ENCODE measurements at places on chromosomes 13 and 19. TPM values are rescaled to one million over a fixed set of nuclear protein-coding genes. Genes with fewer than 3 reads are reported as not detected.

Gene MCF2L
- 0.41 TPM for total RNA-seq

Gene NKPD1
- total RNA-seq, result 0.13 TPM

Gene ZSCAN4
- total RNA-seq, result not detected

Gene LGALS4
- 1.6 TPM for total RNA-seq

Gene VAV1
- total RNA-seq, result 6.1 TPM

Gene PRSS57
- total RNA-seq, result not detected

Gene CEACAM3
- not detected for total RNA-seq

Gene SERP2
- total RNA-seq, result not detected

Gene ALDH16A1
- total RNA-seq, result 26.1 TPM

Gene ATP4A
- not detected for total RNA-seq

Gene ZNF507
- 11.5 TPM for total RNA-seq

Gene PSG11
- not detected for total RNA-seq

Gene ZNF729
- not detected for total RNA-seq

Gene CBY2
- not detected for total RNA-seq

Gene ZNF486
- total RNA-seq, result not detected

Gene LNX2
- total RNA-seq, result 3.4 TPM

Gene COPE
- 165 TPM for total RNA-seq

Gene HIPK4
- 0.32 TPM for total RNA-seq

Gene OR7C1
- total RNA-seq, result not detected

Gene ZNF20
- total RNA-seq, result 0.11 TPM

Gene ZNF614
- total RNA-seq, result 2.9 TPM

Gene RNF113B
- total RNA-seq, result not detected

Gene FFAR2
- total RNA-seq, result not detected

Gene ZNF284
- total RNA-seq, result 0.50 TPM

Gene ZNF749
- total RNA-seq, result 12.5 TPM

Gene C13orf46
- total RNA-seq, result not detected

Gene SPHK2
- total RNA-seq, result 17.3 TPM

Gene PSG6
- total RNA-seq, result not detected

Gene ANGPTL8
- total RNA-seq, result not detected

Gene TEX26
- total RNA-seq, result not detected

Gene MBD3L2
- not detected for total RNA-seq

Gene ALKBH7
- 27.5 TPM for total RNA-seq

Gene ZNF208
- total RNA-seq, result not detected

Gene HMG20B
- total RNA-seq, result 66.7 TPM

Gene PSG2
- total RNA-seq, result not detected

Gene APC2
- total RNA-seq, result 0.78 TPM

Gene ODAD3
- total RNA-seq, result 1.3 TPM

Gene JAK3
- 0.32 TPM for total RNA-seq

Gene MAP4K1
- total RNA-seq, result 0.73 TPM

Gene SPC24
- 16.2 TPM for total RNA-seq

Measured in A549 treated with ZK216348 at 1 μM for 4 hours (cell line).